ENCODE measurements at places on chromosomes 4 and X.

DNA sequence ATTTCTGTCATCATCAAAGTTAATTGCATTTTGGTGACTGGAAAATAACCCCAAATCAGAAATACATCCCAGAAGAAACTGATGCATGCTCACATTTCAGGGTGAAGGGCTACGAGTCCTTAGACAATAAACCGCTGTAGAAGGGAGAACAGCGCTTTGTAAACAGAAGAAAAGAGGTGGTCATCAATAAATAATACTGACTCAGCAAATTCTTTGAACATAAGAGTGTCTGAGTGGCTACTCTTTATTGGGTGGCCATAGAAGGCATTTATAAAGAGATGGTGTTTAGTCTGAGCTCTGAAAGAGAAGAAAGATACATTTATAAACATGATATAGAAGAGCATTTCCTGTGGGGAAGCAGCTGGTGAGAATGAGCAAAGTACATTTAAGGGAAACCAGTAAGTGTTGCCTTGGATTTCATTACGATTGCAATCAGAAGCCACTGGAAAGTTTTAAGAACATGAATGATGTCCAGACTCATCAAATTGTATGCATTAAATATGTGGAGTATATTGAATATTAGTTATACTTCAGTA, 246.9 kb upstream of the GIMD1 start:
- no peak overlapping the region for H3K27ac ChIP-seq
- no peaks in the 10 kb centered on the region for H3K4me1 ChIP-seq
- H3K4me3 ChIP-seq = no peak overlapping the region
- no peaks in the 10 kb centered on the region for H3K27me3 ChIP-seq
- no peaks in the 10 kb centered on the region for H3K36me3 ChIP-seq

DNA sequence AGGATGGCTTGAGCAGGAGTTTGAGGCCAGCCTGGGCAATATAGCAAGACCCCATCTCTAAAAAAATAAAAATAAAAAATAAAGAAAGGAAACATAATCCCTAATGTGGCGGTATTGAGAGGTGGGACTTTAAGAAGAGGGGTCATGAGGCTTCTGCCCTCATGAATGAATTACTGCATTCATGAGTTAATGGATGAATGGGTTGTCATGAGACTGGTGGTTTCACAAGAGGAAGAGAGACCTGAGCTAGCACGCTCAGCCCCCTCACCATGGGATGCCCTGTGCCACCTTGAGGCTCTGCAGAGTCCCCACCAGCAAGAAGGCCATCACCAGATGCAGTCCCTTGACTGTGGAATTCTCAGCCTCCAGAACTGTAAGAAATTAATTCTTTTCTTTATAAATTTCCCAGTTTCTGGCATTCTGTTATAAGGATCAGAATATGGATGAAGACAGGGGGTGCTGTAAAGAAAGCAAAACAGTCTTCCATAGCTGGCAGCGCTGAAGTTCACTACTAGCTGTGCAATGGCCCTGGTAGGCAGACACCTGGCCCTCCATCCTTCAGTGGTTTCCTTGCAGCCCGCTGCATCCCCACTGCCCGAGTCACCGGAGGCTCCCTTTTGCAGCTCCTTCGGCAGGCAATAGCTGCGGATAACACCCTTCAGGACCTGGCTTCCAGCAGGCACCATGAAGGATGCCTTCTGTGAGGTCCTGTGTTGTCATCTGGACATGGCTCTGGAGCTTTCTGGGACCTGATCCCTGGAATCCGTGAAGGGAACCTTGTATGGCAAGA, 44.8 kb upstream of the NSG1 start:
- DNase-seq = no peak
- peaks cover 1% of the 10 kb centered on the region for H3K4me1 ChIP-seq
- no peak overlapping the region for H3K4me3 ChIP-seq
- H3K36me3 ChIP-seq = no peaks in the 10 kb centered on the region
- peaks cover 2% of the 10 kb centered on the region for H3K27me3 ChIP-seq
- no peak overlapping the region for H3K27ac ChIP-seq

DNA sequence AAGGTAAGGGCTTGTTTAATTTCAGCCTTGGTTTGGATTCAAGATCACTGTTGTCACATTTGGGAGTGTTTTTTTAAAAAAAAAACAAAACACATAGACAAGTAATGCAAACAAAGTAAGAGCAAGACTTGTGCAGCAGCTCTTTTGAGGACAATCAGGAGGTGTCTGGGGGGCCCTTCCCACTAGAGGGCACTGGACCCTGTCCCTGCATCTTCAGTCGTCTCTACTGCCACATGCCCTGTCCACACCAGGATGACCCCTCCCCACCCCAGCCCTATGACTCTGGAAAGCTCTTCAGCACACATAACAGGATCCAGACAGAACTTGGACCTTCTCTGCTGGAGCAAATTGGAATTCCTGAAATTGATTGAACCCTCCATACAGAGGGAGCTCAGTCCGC, 71.0 kb downstream of the USP46 start:
- peaks cover 7% of the 10 kb centered on the region for H3K4me1 ChIP-seq
- H3K36me3 ChIP-seq = peaks cover 1% of the 10 kb centered on the region
- peaks cover 5% of the 10 kb centered on the region for H3K27me3 ChIP-seq

GRCh38 chr4:89538171-89538570, 230.6 kb upstream of the GPRIN3 start:
- H3K27ac ChIP-seq = no peak overlapping the region
- H3K36me3 ChIP-seq = no peaks in the 10 kb centered on the region
- no peak overlapping the region for H3K4me3 ChIP-seq
- peaks cover 2% of the 10 kb centered on the region for H3K27me3 ChIP-seq
- DNase-seq = no peak

- H3K36me3 ChIP-seq = no peaks in the 10 kb centered on the region
- H3K4me1 ChIP-seq = no peaks in the 10 kb centered on the region
- no peak overlapping the region for H3K27ac ChIP-seq
- H3K27me3 ChIP-seq = no peaks in the 10 kb centered on the region
- no peak for DNase-seq
- no peak overlapping the region for H3K4me3 ChIP-seq
These were observed 27.6 kb upstream of the AGTR2 start for GRCh38 chrX:116142976-116143375.

DNA sequence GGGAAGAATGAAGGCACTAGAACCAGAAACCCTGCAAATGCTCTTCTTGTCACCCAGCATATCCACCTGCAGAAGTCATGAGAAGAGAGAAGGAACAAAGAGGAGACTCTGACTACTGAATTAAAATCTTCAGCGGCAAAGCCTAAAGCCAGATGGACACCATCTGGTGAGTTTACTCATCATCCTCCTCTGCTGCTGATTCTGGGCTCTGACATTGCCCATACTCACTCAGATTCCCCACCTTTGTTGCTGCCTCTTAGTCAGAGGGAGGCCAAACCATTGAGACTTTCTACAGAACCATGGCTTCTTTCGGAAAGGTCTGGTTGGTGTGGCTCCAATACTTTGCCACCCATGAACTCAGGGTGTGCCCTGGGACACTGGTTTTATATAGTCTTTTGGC, 181.7 kb downstream of the AR start:
- no peak for DNase-seq
- H3K27me3 ChIP-seq = no peaks in the 10 kb centered on the region
- no peak overlapping the region for H3K4me3 ChIP-seq

- DNase-seq = no peak
- no peaks in the 10 kb centered on the region for H3K36me3 ChIP-seq
- no peak overlapping the region for H3K27ac ChIP-seq
- peaks cover 7% of the 10 kb centered on the region for H3K4me1 ChIP-seq
- peaks cover 4% of the 10 kb centered on the region for H3K27me3 ChIP-seq
These were observed 50.5 kb upstream of the NDST3 start for GRCh38 chr4:117983541-117984365.

GRCh38 chr4:2433609-2434350, 15.0 kb downstream of the CFAP99 start:
- H3K27me3 ChIP-seq = peaks cover 1% of the 10 kb centered on the region
- H3K4me3 ChIP-seq = no peak overlapping the region
- DNase-seq = no peak
- H3K27ac ChIP-seq = no peak overlapping the region
- no peaks in the 10 kb centered on the region for H3K36me3 ChIP-seq

DNA sequence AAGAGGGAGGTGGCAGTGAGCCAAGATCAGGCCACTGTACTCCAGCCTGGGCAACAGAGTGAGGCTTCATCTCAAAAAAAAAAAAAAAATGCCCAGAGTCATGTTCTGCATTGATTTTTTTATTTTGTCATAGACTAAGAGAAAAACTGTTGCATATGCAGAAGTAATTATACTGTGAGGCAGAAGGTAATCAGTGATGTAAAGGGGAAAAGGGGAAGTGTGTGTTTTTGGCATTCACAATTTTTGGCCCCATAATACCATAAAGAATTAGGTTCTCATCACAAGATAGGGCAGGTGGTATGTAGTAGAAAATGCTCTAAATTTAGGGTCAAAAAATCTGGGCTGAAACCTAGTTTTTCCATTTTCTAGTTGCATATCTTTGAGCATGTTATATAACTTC, 47.3 kb upstream of the GAB1 start:
- no peaks in the 10 kb centered on the region for H3K4me1 ChIP-seq
- H3K27ac ChIP-seq = no peak overlapping the region
- H3K27me3 ChIP-seq = peaks cover 1% of the 10 kb centered on the region
- DNase-seq = no peak
- no peak overlapping the region for H3K4me3 ChIP-seq
- H3K36me3 ChIP-seq = no peaks in the 10 kb centered on the region

DNA sequence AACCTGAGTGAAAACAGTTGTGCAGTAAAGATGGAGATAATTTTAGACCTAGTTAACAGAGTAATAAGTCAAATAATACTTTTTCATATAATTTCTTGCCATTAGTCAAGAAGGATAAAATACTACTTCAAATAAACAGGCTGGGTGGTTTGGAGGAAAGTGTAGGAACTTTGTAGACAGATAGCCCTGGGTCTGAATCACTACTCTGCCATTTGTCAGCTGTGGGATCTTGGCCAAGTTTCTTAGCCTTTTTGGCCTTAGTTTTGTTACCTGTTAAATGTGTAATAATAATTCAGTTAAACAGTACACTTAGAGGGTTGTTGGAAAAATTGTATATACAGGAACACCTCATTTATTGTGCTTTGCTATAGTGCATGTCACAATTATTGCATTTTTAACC, 163.7 kb downstream of the NPNT start:
- no peak overlapping the region for H3K27ac ChIP-seq
- H3K4me1 ChIP-seq = no peaks in the 10 kb centered on the region
- no peaks in the 10 kb centered on the region for H3K27me3 ChIP-seq
- H3K36me3 ChIP-seq = no peaks in the 10 kb centered on the region

- H3K36me3 ChIP-seq = peaks cover 11% of the 10 kb centered on the region
- DNase-seq = peak; percentile 25
- H3K27me3 ChIP-seq = no peaks in the 10 kb centered on the region
- peaks cover 47% of the 10 kb centered on the region for H3K4me1 ChIP-seq
- H3K4me3 ChIP-seq = peak overlapping the region; percentile 77
These were observed 4.8 kb downstream of the ACOX3 start for GRCh38 chr4:8435656-8436121.

- H3K4me1 ChIP-seq = no peaks in the 10 kb centered on the region
- no peaks in the 10 kb centered on the region for H3K36me3 ChIP-seq
- H3K27me3 ChIP-seq = no peaks in the 10 kb centered on the region
- H3K4me3 ChIP-seq = no peak overlapping the region
These were observed 5.9 kb upstream of the F11 start for GRCh38 chr4:186260117-186260503.

GRCh38 chr4:139054791-139055505, 39.4 kb downstream of the NOCT start:
- peaks cover 18% of the 10 kb centered on the region for H3K4me1 ChIP-seq
- H3K36me3 ChIP-seq = peaks cover 33% of the 10 kb centered on the region
- H3K4me3 ChIP-seq = no peak overlapping the region
- no peak for DNase-seq

DNA sequence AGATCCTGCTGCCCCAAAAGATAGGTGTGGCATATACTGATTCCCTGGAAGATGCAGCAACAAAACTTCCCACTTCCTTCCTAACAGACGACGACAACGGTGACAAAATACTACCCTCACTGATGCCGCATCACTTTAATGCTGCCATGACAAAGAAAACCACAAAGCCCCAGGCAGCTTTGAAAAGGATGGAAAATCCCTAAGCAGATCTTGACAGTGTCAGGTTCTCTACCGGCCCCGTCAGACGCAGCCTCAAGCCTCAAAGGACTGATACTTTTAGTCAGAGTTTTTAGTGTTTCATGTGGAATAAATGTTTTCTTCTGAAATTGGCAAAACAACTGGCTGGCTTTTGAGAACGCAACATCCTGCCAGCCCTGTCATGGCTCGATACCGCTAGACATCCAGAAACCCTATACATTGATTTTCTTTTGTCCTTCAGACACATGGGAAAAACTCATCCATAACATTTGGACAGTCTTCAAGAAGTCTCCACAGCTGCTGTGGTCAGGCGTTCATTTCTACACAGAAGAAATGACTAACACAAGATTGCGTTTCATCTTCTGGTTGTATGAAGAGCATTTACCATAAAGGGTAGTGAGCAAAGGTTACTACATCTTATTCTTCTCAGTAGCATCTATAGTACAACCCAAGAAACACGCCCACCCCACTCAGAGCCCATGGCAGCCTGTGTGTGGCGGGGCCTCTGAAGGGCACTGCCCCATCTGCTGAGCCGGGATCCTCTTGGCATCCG, 60.1 kb downstream of the GATB start:
- peak; percentile 9 for DNase-seq
- no peak overlapping the region for H3K4me3 ChIP-seq
- H3K27ac ChIP-seq = peak overlapping the region; percentile 56
- H3K4me1 ChIP-seq = peaks cover 8% of the 10 kb centered on the region
- H3K27me3 ChIP-seq = no peaks in the 10 kb centered on the region

- H3K36me3 ChIP-seq = no peaks in the 10 kb centered on the region
- no peak for DNase-seq
- no peak overlapping the region for H3K27ac ChIP-seq
- no peak overlapping the region for H3K4me3 ChIP-seq
These were observed 486.7 kb downstream of the PRR32 start for GRCh38 chrX:127306262-127306661.

DNA sequence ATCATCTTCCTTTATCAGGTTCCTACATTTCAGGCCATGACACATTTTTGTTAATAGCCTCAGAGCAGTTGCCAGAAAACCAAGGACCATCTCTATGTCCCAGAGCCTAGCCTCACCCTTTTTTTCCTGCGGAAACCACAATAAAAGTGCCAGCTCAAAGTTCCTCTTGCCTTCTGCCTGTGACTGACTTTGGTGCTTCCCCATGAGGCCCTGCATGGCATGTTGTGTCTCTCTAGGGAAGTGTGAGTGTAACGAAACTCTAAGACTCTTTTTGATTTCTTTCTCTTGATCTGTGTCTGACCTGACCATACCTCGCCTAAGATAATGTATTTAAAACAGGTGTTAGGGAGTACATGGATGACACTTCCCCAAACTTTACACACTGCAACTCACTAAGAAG, 642.3 kb upstream of the BOD1L1 start:
- no peaks in the 10 kb centered on the region for H3K36me3 ChIP-seq
- no peak for DNase-seq
- no peak overlapping the region for H3K4me3 ChIP-seq
- H3K27me3 ChIP-seq = no peaks in the 10 kb centered on the region

Measured in activated T-helper 1 cell treated with anti-CD3 and anti-CD28 coated beads, Interleukin-12 subunit alpha, Interleukin-12 subunit beta, Interleukin-2, Interleukin-4 antibody, amounts not matched to agents 30 ng/mL and 10 ng/mL and 1 ng/mL, durations not matched to agents 14 hours and 24 hours and 36 hours (primary cell).